ENCODE measurements at places on chromosomes 12 and 14.

GRCh38 chr14:76289276-76289675 is 86.7 kb upstream of the ESRRB start:
- DNase-seq, result no peak

DNA sequence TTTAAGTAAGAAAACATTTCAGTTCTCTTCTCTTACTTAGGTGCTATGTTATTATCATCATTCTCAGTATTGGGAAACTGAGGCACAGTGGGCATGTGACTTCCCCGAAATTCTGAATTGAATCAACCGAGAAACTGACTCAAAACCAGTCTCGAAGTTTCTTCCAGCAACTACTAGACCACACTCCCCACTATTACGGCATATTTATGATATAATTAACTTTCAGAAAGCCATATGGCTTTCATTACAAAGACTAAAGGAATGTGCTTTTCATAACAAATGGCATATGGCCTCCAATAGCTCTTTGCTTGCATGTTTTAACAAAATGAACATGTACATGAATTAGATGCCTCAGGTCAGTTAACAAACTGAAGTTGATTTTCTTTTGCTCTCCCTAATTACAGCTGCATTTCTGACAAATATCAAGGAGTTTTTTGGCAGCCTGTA is 182.9 kb upstream of the SLC38A2 start:
- peak; percentile 53 for DNase-seq

DNA sequence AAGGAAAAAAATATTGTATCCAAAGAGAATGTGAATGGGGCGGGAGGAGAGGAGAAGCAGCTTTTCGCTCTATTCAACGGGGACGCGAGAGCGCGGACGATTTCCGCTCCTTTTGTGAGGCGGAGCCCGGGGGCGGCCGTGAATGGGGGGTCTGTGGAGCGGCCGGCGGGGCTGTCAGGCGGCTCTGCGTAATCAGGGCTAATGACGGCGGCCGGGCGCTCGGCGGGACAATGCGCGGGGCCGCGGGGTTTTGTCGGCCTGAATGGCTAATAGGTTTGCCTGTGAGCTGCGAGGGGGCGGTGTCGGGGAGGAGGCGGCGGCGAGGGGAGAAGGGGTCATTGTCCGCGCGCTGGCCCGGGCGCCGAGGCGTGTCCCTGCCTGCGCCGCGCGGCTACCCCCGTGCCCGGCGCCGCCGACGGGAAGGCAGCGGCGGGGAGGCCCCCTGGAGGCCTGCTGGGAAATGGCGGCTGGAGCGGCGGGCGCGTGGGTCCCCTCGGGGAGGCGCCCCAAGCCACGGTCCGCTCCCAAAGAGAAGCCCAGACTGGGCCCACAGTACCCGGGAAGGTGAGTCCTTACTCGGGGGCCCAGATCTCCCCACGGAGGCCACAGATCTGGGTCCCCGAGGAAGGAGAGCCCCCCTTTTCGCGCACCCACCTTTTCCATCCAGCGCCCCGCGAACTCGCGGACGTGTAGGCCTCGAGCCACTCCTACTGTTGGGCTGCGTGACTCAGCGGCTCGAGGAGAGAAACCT is 6.0 kb downstream of the SIX6 start:
- DNase-seq, result no peak

DNA sequence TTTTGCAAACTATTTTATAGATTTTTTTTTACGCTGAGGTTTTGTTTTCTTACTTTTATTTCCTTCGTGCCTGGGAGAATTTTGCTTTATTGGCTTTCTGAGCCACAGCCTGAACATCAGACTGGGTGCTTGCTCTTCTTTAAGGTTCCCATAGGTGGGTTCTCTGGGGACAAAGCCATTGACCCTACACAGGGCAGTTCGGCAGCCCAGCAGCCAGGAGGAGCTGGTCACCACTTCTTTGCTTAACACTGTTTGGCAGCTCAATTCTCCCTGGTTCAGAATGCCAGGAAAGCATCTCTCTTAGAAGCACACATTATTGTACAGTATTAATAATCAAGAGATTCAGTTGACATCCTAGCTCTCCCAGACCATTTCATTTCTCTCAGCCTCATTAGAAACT is 140.8 kb upstream of the NEDD1 start:
- DNase-seq, result no peak

DNA sequence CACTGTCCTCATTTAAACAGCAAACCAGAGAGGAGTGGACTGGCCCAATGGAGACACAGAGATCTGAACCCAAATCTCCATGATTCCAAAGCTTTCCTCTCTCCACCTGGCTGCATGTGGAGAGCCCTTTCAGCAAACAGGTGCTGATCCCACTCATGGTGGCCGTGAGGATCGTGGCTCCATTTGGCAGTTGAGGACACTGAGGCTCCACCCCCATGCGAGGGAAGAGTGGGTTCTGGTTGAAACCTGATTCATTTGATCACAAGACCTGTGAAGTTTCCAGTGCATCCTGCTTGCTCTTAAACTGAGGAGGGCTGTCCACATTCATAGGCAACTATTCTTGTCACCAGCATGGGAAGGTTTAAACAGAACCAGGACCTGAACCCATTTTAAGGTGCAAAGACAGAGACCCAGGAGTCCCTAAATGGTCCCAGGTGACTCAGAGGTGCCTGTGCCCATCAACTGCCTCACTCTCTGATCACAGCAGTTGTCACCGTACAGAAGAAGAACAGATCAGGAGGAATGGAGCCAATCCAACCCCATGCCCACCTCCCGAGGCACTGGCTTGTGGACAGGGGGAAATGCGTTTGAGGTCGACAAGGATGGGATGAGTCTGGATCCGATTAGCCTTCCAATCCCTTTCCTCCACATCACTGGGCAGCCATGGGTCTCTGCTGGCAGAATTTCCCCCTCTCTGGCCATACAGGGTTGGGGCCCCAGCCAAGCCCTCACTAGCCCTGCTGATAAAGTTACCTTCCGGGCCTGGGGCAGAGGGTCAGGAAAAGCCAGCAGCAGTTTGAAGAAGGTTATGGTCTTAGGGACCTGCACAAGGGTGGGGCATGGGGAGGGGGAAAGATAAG is 45.5 kb upstream of the BCL11B start:
- DNase-seq, result no peak

GRCh38 chr12:105538880-105539279 is 208.4 kb downstream of the C12orf75 start:
- DNase-seq, result no peak

DNA sequence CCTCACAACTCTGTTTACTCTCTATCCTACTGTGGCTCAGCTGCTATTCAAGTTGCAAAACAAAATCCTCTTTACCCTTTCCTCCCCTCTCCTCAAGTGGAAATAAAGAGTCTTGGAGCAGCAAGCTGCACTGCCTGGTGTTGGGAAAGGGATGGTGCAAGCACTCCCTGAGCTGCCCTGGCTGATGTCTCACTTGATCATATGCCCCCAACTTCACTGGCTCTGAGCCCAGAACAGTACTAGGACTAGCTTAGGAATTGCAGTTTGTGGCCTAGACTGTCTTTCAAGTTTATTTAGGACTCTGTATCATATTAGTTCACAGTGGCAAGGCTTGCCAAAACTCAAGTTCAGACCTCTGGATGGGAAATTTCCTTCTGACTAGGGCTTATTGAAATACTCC is 1683.8 kb upstream of the SEL1L start:
- DNase-seq, result no peak

DNA sequence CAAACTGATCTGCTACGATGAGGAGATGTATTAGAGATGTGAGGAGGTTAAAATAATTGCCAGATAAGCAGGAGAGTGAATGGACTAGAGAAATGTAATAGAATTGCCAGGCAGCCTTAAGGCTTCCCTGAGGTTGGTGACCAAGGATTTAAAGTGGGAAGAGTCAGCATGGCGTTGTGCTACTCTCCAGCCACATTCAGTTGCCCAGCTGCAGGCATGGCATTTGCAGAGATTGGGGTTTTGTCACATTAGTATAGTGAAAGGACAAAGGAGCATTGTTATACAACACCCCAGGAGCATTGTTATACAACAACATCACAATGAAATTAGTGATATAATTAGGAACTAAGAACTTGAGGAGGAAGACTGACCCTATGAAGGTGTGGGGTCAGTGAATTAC is 31.7 kb downstream of the MARK3 start:
- DNase-seq, result no peak

DNA sequence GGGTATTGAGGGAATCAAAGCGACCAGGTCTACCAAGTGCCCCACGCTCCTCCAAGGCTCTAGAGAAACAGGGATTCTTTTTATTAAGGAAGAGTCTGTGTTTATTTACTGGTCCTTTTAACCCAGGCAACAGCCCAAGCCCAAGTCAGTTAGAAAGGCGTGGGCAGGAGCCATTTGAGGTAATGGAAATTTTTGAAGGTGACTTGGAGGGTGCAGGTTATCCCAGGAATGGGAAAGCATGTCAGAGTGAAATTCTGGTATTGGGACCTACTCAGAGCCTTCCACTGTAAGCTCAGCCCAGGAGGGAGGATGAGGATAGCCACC is 2.9 kb downstream of the SLC6A12 start:
- no peak for DNase-seq

DNA sequence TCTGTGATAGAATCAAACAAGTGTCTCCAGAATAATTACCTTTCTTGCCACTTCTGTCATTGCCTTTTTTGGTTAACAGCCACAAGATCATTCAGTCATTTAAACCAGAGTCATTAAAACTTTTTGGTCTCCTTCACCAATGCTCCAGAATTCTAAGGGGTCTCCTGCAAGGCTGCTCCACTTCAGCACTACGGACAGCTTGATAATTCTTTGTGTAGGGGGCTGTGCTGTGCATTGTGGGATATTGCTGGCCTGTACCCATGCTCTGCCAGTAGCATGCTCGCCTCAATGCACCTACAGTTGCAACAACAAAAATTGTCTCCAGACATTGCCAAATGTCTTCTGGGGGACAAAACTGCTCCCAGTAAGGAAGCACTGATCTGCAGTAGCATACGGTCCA is 7.3 kb downstream of the ADAMTS20 start:
- DNase-seq, result no peak

DNA sequence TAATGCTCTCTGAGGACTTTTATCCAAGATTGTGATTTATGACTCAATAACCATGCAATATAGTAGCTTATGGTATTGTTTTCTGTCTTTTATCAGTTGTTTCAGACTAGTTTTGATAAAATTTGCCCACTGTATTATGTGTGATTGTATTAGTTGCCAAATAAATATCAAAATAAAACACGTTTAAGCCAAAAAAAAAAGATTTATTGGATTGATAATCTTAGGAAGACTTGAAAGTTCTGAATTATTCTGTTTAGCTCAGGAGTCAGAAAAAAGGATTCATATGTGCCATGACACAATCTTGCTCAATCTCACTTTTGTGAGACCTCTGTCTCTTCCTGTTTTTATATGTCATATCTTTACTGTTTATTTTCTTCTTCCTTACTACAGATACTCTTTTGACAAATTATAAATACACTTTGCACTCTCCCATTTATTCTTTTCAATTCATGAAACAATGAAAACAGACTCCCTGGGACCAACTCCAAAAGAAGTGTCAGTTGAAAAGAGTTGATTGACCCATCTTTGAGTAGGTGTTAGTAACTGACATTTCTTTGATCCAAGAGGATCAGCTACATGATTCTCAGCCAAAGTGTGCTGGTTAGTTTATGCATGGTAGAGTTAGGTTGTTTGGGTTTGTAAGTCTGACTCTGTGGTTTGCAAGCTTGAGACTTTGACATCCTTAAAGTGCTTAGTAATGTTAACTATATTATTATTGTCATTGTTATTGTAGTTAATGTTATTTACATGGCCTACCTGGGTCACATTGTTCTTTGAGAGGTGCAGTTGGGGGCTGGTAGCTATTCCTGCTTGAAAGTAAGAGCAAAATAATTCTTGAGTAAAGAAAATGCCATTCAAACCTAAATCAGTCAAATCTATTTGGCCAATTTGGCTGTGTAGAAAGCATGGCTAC is 2.5 kb downstream of the OR6C76 start:
- no peak for DNase-seq

DNA sequence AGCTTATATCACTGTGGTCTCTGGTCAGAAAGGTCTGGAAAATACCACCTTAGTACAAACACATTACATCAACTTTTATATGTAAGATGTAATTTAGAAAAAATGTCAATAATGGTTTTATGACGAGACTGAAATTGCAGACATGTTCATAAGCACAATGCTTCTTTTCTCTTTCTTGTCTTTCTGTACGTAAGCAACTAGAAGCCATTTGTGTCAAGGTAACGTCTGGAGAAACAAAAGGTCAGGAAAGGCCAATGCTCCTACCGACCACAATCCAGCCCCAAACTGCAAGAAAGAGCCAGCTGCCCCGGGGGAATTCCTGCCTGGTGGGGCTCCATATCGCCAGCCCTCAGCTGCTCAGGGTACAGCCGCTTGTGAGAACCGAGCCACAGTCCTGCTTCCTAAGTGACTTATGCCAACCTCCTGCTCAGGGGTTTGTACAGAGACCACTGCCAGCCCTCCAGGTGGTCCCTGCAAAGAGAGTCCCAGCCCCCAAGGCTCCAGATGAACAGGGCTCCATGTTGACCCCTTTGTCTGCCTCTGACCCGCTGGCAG is 6.3 kb downstream of the ZNF839 start:
- no peak for DNase-seq

DNA sequence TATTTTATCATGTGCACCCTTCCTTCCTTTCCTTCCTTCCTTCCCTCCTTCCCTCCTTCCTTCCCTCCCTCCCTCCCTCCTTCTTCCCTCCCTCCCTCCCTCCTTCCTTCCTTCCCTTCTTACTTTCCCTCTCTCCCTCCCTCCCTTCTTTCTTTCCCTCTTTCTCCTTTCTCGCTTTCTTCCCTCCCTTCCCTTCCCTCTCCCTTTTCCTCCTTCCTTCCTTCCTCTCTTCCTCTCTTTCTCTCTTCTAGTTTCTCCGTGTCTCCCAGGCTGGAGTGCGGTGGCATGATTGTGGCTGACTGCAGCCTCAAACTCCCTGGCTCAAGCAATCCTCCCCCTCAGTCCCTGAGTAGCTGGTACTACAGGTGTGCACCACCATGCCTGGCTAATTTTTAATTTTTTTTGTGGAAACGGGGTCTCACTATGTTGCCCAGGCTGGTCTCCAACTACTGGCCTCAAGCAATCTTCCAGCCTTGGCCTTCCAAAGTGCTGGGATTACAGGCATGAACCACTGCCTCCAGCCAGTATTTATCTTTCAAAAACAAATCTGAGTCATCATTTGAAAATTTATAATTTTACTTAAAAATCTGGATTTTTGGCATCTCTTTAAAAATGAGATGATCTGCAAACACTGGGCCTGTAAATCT is 7.8 kb downstream of the C1RL start:
- DNase-seq, result no peak

GRCh38 chr14:68518166-68518565 is 274.7 kb downstream of the ZFP36L1 start:
- no peak for DNase-seq

- no peak for DNase-seq
Measured at GRCh38 chr14:96616161-96616721, 114.1 kb downstream of the PAPOLA start.

GRCh38 chr14:100084591-100084990 is 19.4 kb downstream of the EVL start:
- DNase-seq, result no peak
